ENCODE measurements at places on chromosomes 1 and 21.

DNA sequence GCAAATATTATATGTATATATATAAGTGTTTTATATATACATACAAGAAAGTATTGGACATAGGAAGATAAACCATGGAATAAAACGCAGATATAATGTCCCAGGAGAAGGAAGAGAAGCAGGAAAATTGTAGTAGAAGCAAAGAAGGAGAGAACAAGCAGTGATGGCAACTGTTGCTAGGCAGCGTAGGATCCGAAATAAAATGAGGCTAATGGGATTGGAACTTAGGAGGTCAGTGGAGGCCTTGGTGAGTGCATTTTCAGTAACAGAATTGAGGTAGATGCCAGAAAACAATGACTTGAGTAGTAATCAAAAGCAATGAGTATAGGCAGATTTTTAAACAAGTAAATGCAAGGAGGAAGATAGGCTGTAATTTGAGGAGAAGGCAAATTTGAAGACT, 265.8 kb downstream of the LRRC7 start:
- DNase-seq = no peak
- H3K36me3 ChIP-seq = no peaks in the 10 kb centered on the region

DNA sequence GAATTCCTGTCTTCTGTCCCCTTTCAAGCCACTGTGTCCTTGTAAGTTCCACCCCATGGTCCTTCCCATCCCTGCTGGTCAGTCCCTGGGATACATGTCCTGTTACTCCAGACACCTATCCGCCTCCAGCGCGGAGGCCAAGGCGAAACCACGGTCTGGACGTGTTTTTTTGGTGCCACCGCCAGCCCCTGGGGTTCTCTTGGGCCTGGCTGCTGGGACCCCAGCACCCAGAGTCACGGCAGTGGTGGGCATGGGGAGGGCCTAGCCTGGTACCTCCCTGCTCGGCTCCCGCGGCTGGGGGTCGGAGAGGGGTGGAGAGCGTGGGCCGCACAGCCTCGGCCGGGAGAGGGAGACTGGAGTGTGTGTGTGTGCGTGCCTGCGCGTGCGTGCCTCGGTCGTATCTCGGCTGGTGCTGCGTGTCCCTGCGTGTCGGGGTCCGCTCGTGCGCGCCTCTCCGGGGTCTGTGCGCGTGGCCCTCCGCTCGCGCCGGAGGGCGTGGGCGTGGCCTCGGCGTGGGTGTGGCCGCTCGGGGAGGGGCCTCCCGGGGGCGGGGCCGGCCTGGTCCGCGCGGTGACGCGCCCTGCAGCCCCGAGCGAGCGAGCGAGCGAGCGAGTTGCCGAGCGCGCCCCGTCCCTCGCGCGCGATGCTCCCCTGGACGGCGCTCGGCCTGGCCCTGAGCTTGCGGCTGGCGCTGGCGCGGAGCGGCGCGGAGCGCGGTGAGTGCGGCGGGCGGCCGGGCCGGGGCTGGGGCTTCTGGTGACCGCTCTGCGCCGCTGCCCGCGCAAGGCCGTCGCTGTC, at the start of gene VWA1:
Gene VWA1 (plus strand): TSS at position 585 of the 798 bp plus-strand sequence. CDS start 59 bp downstream, at position 644.
- H3K27ac ChIP-seq = peak within 1 kb of the TSS; percentile 40
- peaks cover 4% of the 10 kb centered on the region for H3K27me3 ChIP-seq
- H3K36me3 ChIP-seq = no peaks in the 10 kb centered on the region
- H3K4me1 ChIP-seq = no peaks in the 10 kb centered on the region

GRCh38 chr21:16942703-16943102, 570.1 kb upstream of the CXADR start:
- no peaks in the 10 kb centered on the region for H3K4me1 ChIP-seq
- H3K4me3 ChIP-seq = no peak overlapping the region
- no peak for DNase-seq
- H3K36me3 ChIP-seq = no peaks in the 10 kb centered on the region
- H3K27ac ChIP-seq = no peak overlapping the region

DNA sequence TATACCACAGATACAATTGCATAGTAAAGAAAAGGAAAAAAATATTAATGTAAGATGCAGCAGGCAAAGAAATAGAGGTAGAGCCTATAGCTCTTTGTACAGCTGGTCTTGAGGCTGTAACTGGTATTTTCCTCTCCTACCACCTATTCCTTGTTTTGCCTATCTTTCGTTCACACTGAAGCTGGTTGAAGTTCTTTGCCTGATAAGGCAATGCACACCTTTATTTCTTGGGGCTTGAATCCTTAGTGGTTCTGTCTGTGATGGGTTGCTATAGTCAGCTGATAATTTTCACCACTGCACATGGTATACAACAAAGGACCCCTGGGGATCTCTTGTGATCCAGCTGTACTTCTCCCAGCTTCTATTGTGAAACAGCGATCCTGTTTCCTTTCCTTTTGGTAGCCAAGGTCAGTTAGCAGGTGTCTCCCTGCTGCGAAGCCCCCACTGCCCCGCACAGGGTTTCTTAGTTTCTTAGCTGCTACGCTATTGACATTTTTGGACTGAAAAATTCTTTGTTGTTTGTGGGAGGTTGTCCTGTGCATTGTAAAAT, 9.9 kb upstream of the TSNAX start:
- H3K4me3 ChIP-seq = no peak overlapping the region
- H3K27me3 ChIP-seq = peaks cover 23% of the 10 kb centered on the region
- no peaks in the 10 kb centered on the region for H3K4me1 ChIP-seq
- peaks cover 8% of the 10 kb centered on the region for H3K36me3 ChIP-seq
- no peak for DNase-seq

DNA sequence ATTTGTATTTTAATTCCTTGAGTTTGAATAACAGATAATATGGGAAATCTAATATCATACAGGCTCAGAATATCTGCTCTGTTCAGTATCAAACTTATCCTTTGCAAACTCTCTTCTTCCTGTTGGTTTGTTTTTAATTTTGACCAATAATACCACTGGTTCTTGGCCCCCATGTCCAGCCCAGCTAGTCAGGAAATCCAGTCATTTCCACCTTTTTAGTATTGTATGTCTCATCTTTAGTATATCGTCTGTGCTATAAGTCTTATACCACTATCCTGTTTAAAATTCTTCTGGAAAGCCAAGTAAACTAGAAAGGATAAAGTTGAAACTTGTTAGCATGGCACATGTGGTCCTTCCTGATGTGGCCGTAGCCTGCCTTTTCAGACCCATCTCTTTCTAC, 10.7 kb downstream of the SCCPDH start:
- no peaks in the 10 kb centered on the region for H3K27me3 ChIP-seq
- H3K4me3 ChIP-seq = no peak overlapping the region
- peaks cover 42% of the 10 kb centered on the region for H3K36me3 ChIP-seq
- no peak overlapping the region for H3K27ac ChIP-seq
